EL (cell line): ENCODE measurements at places on chromosomes 13 and 19.
A peak's percentile ranks its signal among the peaks of the same experiment; 100 is the strongest.

GRCh38 chr13:52112591-52112990 lies 16.3 kb downstream of the NEK5 start:
- no peak for DNase-seq

DNA sequence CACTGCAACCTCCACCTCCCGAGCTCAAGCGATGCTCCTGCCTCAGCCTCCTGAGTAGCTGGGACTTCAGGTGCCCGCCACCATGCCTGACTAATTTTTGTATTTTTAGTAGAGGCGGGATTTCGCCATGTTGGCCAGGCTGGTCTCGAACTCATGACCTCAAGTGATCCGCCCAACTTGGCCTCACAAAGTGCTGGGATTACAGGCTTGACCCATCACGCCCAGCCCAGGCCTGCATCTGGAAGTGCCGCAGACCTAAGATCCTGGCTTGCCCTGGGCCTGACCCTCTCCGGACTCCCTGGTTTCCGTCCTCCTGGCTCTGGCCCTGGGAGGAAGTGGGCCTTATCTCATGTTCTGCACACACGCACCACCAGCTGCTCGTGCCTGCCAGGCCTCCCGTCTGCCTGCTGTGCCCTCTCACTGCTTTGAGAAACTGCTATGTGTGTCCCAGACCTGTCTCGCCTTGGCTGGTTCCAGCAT lies 4.7 kb upstream of the PTGIR start:
- DNase-seq: no peak

DNA sequence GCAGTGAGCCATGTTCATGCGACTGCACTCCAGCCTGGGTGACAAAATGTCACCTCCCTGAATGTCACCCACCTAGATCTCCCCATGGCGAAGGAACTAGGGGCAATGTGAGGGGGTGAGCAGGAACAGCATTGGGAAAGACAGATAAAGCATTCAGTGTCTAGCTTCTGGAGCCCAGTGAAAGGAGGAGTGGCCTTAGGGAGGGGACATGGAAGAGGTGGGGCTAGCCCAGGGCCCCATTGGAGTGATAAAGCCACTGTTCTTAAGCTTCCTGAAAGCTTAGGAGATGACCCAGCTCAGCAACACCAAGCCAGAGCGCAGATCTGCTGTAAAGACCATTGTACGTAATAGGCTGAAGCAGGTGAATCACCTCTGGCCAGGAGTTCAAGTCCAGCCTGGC lies 13.0 kb upstream of the KCNN1 start:
- no peak for DNase-seq

DNA sequence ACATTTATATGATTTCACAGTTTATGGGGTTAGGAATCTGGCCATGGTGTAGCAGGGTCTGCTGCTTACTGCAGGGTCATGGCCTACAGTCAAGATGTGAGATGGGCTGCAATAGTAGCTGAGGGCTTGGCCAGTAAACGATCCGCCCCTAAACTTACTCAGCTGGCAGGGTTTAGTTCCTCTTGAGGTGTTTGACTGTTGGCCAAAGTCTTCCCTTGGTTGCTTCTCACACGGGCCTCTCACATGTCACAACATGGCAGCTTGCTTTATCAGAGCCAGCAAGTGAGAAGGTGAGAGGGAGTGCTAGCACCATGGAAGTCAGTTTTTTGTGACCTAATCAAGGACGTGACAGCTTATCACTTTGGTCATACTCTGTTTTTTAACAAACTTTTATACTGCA lies 77.1 kb downstream of the DNAJC3 start:
- no peak for DNase-seq

GRCh38 chr13:109665781-109666249 lies 120.6 kb downstream of the IRS2 start:
- DNase-seq: no peak

- DNase-seq: no peak
Observed at GRCh38 chr19:30430206-30430734, 58.1 kb downstream of the ZNF536 start.

DNA sequence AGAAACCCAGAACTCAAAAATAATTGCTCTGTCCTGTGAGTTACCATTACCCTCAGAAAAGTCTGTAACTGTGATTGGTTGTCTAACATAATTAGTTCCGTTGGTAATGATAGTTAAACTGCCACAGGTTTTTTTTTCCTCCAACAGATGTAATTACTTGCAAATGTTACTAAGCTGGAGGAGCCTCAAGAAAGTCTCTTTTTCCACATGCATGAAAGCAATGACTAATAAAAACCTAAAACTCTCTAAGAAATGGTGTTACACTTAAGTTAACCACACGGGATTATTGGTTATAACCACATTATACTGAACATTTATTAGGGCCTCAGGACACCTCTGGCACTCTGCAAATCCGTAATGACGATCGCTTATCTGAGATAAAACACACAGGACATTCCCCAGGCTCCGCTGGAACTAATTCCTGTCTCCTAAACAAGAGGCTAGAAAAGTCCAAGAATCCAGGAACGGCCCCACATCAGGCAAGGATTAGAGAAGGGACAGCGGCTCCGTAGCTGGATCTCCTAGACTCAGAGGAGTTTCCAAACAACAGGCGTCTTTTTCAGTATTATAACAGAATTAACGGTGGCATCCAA lies 753 bp downstream of the ZNF235 start:
- peak; percentile 54 for DNase-seq
